ENCODE measurements at places on chromosomes 6 and 20.

- no peak for DNase-seq
These were observed 42.1 kb downstream of the GFRA4 start for GRCh38 chr20:3621111-3621510.

GRCh38 chr20:18224968-18225568, 63.3 kb upstream of the ZNF133 start:
- no peak for DNase-seq

GRCh38 chr6:45845567-45845966, 170.1 kb downstream of the CLIC5 start:
- DNase-seq = no peak

- DNase-seq = no peak
These were observed 47.1 kb upstream of the PMEPA1 start for GRCh38 chr20:57756921-57757320.

DNA sequence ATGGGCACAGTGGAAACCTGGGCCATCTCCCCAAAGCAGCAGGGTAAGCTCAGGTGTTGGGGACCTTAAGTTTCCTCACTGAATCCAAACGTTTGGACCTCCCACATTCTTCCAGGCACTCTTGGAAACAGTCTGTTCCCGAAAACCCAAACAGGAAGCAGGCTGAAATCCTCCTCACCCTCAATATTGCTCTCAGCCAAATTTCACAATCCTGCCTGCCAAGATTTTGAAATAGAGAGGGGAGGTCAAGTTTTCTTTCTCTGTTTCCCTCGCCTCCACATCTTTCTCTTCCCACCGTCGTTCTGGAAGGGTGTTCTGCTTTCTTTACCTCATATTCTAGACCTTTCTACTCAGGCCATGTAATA, 392.0 kb upstream of the SASH1 start:
- no peak for DNase-seq

DNA sequence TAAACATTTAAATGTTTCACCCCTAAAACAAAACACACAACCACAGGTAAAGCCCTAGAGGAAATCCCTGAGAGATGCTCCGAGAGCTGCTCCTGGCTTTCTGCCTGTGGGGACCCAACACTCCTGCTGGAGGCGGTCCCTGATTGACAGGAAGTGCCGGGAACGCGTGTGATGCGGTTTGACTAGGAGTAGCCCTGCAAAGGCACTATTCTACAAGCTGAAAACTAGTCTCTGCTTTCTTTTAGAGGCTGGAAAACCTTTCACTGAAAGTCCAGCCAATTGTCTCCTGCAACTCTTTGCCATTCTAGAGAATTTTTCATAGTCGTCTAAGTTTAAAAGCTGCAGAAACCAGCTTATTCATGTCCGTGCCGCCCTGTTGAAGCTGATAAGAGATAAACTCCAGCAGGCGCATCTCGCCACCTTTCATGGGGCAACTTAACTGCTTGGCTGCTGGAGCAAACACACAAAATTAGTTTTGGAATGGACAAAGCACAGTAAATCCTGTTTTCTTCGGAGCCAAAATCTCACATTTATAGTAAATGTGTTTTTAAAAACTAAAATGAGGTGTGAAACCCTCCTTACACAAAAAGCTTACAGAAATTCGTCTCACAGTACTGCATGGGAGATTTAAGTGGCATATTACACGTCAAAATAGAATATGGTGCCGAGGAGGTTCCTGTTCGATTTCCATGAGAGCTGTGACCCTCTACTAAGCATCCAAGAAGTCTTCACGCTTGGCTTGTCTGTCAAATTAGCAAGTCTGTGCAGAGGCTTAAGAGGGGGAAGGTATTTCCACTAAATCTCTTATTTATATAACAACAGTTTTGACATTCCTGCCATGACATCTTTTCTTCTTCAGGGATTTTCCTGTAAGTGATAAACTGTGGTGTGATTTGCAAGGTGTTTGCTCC, 46.9 kb downstream of the DACT2 start:
- DNase-seq = no peak

DNA sequence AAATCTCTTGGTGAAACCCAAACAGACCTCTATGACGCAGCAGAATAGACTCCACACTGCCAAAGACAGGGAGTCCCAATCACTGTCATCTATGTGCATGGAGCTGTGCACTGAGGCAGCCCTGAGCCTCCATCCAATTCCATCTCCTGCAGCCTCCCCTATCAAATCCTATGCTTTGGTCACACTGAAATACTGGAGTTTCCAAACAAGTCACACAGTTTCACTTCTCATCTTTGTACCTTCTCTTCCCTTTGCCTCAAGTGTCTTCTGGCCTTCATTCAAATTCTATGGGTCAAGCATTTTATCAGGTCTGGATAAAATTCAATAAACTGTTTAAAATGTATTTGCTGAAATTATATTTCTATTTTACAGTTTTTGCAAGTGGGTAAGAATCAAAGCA, 38.5 kb downstream of the FBXL4 start:
- no peak for DNase-seq

GRCh38 chr6:144075875-144076274, 19.5 kb downstream of the SF3B5 start:
- no peak for DNase-seq

GRCh38 chr6:3319610-3320200, 61.0 kb downstream of the PSMG4 start:
- no peak for DNase-seq

DNA sequence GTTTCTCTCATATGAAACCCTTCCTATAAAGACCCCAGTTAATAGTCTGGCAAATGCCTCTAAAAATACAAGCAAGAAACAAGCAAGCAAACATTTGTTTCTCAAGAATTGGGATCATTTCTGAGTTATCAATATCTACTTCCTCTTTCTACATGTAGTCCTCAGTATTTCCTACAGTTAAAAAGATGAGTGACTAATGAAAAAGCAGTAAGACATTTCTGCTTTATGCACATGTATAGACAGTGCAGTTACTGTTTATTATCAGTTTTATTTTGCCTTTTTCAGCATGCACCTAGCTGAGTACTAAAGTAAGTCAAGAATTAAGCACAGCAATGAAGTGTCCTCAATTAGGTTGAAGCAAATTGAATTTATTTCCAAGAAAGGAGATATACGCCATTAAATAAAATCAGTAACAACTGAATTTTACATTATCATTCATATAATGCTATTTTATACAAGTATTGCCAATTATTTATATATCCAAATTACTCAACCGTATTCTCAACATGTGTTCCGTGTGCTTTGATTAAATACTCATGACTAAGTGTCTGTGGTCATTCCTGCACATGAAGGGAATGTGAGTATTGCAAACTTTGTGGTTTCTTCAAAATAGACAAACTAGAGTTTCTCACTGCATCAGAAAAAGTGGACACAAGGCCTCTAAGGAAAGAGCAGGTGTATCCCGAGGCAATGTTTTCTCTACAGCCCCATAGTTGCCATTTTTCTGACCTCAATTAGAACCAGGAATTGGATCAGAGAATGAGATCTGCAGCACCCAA, 159.3 kb upstream of the MARCKS start:
- no peak for DNase-seq

DNA sequence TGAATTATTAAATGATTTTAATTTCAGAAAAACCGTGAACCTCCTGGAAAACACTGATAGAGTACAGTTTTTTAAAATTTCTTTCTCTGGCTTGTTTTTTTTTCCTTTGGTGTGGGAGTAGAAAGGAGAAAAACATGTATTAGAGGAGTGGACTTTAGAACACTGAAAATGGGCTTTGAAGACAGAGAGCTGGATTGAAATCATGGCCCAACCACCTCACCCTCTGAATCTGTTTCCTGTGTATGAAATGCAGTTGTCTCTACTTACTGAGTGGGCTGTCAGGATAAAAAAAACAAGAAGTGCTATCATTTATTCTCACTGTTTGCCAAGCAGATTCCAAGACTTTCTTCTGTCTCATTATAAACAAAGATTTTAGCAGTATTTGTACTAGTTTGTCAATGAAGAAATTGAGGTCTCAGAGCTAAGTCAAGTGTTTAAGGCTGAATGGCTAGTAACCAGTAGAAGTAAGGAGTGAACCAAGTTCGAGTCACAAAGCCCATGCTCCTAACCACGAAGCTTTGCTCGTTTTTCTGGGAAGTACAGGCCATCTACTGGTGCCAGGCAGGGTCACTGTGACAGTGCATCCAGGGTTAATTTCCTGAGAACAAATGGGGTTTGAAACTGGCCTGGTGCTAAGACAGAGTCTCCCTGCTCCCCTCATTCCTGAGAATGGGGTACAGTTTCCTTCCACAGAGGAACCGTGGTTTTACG, 256.4 kb downstream of the TMEM242 start:
- no peak for DNase-seq

DNA sequence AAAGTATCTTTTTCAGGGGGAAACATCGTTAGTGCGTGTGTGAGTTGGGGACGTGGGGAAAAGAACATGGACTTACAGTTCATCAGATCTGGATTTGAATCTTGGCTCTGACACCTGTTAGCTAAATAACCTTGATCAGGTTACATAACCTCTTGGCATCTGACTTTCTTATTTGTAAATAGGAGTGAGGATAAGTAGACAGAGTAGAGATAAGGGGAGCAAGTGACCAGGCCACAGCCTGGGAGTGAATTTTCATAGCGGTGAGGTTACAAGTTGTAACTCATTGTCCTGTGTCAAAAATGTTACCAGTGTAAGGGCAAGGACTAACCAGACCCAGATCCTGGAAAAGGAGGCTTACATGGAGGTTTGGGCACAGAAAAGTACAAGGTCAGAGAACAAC, 733.5 kb upstream of the MMS22L start:
- no peak for DNase-seq

DNA sequence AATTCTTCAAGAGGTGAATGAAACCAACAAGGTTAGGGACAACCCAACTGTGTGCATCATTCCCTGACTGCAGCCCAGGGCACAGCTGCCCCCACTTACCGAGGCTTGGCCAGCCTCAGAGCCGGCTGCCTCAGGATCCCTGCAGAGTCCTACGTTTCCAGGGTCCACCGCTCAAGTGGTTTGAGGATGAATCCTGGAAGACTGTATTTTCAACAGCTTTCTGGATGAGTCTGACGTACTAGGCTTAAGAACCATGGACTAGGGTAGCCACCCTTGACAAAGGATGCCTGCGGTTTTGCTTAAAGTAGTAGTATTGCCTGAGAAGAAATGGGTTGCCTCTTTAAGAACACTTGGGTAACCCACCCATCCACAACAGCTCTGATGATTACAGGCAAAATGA, 101.4 kb downstream of the FOXC1 start:
- DNase-seq = no peak

DNA sequence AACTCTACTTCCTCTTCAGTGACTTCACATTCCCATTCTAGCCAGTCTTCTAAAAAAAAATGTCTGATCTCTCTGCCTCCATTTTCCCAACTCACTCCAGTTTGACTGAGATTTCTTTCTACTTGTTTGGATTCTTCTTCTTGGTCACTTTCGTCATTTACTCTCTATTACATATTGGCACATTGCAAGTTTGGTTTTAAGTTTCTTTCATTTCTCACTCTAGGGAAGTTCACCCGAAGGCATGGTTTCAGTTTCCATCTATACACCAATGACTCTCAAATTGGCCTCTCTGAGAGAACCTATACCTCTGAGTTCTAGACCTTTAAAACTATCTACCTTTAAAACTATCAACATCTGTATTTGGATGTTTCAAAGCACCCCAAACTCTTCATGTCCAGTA, 51.3 kb downstream of the CD109 start:
- DNase-seq = no peak

GRCh38 chr6:151536188-151536479, 42.3 kb downstream of the CCDC170 start:
- DNase-seq = no peak

DNA sequence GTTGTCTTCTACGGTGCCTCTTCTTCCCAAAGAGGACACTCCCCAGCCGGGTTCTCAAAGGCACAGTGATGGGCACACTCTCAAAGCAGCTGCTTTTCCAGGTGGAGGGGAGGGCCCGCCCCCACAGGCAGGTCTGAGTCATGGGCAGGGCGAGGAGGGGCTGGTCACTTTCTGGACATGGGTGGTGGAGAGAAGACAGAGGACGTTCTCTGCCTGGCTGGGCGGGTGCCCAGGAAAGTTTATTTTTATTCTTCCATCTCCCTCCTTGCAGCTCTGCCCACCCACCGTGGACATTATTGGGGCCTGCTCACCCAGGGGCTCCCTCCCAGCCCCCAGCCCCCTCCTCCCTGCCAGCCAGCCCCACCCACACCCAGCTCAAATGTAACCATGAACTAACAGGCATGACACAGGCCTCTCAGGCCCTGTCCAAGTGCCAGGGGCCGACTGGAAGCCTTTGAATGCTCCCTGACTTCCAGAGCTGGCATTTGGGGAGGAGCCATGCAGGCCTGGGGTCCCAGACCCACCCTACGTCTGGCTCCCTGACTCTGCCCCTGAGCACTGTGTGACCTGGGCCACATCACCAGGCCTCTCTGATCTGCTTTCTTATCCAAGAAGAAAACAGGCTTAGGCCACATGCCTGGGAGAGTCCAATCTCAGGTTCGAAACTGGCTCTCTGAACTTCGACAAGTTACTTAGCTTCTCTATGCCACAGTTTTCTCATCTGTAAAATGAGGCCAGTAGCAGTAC, 8.0 kb downstream of the TGM2 start:
- no peak for DNase-seq

DNA sequence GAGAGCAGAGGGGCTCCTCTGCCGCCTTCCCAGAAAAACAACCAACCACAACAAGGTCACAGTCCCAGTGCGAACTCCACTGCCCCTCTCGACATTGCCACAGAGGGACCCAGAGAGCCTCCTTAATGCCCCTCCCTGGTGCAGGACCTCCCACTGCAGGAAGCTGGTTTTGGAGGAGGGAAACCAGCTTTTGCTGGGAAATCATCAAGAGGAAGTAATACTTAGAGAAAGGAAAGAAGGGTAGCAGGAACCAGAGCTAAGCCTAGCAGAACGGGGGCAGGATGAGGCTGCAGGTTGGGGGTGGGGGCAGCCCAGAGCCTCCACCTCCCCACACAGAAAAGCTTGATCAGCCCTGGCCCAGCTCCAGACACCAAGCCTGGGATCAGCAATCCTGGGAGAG, 37.7 kb upstream of the SIRPA start:
- no peak for DNase-seq

- DNase-seq = no peak
These were observed 979.6 kb upstream of the MAP3K7 start for GRCh38 chr6:91566467-91566866.

DNA sequence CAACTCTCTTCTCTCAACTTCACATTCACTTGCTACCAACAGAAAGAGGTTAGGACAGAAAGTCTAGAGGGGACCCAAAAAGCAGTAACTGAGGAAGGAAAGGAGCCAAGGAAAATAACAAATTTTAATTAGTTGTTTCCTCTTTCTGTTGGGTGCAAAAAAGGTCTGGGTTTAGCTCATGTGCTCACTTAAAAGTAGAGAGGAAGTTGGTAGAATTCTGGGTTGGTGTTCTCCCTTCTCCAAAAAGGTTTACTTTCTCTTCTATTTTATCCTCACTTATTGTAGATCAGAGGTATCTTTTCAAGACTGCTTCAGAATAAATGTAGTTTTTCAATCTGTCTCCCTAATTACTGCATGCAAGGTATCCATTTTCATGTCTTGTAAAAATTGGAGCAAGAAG, 42.8 kb downstream of the MAP3K7 start:
- no peak for DNase-seq

- DNase-seq = no peak
These were observed 300.2 kb downstream of the UTRN start for GRCh38 chr6:144585217-144585814.
